ENCODE measurements at places on chromosomes 1 and 21.

- DNase-seq = no peak
Measured at GRCh38 chr1:233432916-233433315, 105.4 kb downstream of the MAP3K21 start.

- no peak for DNase-seq
Measured at GRCh38 chr1:25797939-25798338, 2.1 kb upstream of the SELENON start.

GRCh38 chr1:160550572-160551034, 27.5 kb upstream of the SLAMF6 start:
- peak; percentile 45 for DNase-seq

GRCh38 chr1:228321435-228321834, 85.2 kb downstream of the TRIM11 start:
- no peak for DNase-seq

GRCh38 chr1:218752126-218752525, 407.0 kb downstream of the TGFB2 start:
- DNase-seq = no peak

GRCh38 chr1:230148768-230149469, 81.9 kb downstream of the GALNT2 start:
- no peak for DNase-seq

DNA sequence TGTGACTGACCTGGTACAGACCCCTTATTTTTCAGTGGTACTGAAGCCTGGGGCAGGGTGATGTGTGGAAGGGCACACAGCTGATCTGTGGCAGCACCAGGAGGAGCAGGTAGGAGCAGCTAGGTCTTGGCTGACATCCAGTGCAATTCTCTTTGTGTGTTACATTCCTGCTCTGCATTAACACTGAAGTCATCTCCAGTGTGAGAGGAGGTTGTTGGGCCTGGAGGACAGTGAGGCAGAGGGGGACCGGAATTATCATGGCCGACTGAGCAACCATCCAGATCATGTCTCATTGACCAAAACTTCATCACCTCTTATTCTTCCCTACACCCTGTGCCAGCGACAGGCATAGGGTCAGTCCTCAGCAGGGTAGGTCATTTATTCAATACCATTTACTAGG, 1.5 kb downstream of the SLAMF8 start:
- no peak for DNase-seq

All from CD4-positive, alpha-beta T cell treated with Interleukin-15 for 1 hour (primary cell).